A549 treated with RU486 at 1 μM for 4 hours (cell line): ENCODE measurements at places on chromosomes 1 and 21. TPM values are rescaled to one million over a fixed set of nuclear protein-coding genes. Genes with fewer than 3 reads are reported as not detected.

Gene OR2L8
- total RNA-seq = not detected in 5 replicates

Gene SLC44A3
- total RNA-seq = 1.4 to 1.9 TPM (median 1.8 TPM) in 5 replicates

Gene CR1
- not detected in 5 replicates for total RNA-seq

Gene FBLIM1
- total RNA-seq = 21.1 to 33.5 TPM (median 26.3 TPM) in 5 replicates

Gene THEM5
- total RNA-seq = not detected in 5 replicates
